ENCODE measurements at places on chromosomes 4 and X.

- DNase-seq: no peak
Observed at GRCh38 chrX:2677764-2678163, 13.3 kb upstream of the CD99 start.

GRCh38 chrX:154775419-154776349 lies 13.0 kb downstream of the DKC1 start:
- no peak for DNase-seq

DNA sequence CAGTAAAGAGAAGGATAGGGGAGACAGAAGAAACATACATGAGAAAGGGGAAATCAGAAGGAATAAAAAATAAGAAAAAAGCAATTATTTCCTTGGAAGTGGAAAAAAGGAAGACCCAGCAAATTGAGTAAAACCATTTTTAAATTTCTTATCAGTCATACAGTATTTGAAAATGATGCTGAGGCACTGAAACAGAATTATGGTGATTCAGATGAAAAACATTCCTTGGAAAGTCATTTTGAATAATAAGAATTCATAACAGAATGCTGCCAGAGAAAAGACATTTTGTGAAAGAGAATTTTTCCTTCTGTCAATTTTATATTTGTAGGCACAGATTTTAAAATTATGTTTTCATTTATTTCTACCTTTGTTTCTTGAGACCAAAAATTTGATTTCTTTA lies 895.5 kb upstream of the EPHA5 start:
- no peak for DNase-seq

- no peak for DNase-seq
Observed at GRCh38 chr4:41418444-41418843, 119.5 kb upstream of the LIMCH1 start.

DNA sequence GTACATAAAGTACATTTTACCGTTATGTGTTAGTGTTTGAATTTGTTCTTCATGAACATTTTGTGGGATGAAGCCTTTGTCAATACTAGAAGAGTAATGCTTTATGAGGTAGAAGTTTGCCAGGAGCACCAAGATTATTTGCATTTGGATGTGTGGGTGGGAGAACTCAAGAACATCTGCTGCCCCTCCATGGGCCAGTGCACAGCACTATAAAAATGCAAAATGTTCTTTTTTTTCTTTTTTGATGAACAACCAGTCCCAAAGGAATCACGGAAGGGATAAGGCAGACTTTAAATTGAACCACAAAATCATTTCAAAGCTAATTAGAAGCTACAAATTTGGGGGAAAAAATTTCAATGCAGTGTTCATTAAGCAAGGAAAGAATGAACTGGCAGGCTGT lies 300.3 kb upstream of the NWD2 start:
- no peak for DNase-seq

DNA sequence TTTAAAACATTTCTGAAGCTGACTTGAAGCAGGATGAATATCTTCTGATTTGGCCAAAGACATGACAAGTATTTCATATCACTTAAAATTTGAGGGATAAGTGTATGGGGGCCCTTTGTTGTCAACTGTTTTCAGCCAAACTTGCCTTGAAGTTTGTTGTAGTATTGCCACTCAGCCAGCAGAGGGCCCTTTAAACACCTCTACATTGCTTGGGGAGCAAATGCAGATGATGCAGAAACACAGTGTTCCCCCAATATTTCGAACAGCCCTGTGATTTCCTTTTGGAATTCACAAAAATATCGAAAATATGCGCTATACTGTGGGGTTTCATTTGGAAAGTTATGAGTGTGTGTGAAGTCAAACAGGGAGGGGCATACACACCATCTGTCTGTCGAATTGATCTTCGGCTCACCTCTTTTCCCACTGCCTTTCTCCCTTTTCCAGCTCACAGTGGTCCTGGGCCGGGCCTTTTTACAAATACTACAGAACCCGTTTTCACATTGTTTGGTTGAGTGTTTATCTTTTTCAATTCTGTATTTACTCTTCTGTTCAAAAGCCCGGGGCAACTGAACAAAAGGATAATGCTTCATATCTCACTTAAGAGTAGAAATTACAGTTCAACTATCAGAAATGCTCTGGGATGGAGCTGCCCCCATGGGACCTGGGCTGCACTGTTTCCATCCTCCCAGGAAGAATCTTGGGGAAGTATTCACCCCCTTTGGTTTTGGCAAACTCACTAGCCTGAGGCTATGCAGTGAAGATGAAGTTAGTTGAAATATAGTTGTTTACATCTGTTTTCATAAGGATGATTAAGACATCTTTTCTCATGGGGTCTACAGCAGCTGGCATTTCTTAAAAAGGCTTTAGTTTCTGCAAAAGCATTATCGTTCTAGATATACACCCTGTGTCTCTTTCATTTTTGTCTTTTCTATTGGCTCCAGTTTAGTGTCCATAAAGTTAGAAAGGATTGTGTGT lies 137.6 kb downstream of the EGF start:
- DNase-seq: no peak

- no peak for DNase-seq
Observed at GRCh38 chrX:153494061-153494460, 719 bp upstream of the BGN start.

- no peak for DNase-seq
Observed at GRCh38 chr4:108166441-108167315, 2.1 kb downstream of the LEF1 start.

GRCh38 chr4:185672618-185673017 lies 137.3 kb upstream of the PDLIM3 start:
- no peak for DNase-seq

- DNase-seq: no peak
Observed at GRCh38 chr4:121256887-121257466, 92.9 kb upstream of the TNIP3 start.

GRCh38 chrX:19673375-19674040 lies 158.2 kb upstream of the MAP3K15 start:
- no peak for DNase-seq

GRCh38 chrX:123408821-123409737 lies 225.0 kb downstream of the GRIA3 start:
- DNase-seq: no peak

DNA sequence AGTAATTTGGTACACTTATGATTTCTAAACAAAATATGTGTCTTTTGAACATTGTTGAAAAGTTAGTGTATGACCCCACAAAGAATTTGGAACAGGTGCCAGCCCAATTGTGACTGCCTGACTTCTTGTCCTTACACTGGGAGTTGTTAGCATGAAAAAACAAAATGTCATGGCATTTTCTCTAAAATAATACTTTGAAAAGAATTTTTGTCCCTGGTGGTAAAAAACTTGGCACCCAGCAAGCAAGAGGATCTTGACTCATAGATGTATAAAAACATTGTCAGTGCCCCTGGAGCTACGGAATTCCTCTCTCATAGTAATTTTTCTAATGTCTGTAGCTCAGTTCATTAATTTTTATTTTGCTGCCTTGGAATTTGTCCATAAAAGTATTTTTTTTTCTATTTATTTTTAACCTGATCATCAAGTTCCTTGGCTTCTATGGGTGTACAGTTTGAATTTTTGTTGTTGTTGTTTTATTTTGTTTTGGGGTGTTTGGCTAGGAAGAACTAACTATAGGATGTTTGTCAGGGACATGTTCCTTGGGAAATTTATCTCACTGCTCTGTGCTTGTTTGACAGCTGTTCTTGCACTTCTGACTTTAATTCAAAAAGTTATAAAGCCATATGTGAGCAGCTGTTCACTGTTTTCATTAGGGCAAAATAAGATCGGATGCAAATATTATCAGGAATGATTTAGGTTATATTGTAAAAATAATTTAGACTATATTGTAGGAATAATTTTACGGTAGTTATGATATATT lies 95.4 kb upstream of the NUDT6 start:
- DNase-seq: no peak

GRCh38 chr4:48906206-48907173 lies at the start of gene OCIAD2:
Gene OCIAD2, minus strand, starts transcription at chr4:48906774. Its CDS starts 2,225 bp downstream, at chr4:48904549.
- DNase-seq: peak; percentile 74

GRCh38 chr4:3229328-3229727 lies 19.6 kb upstream of the MSANTD1 start:
- no peak for DNase-seq

GRCh38 chr4:6873291-6873690 lies 36.3 kb upstream of the TBC1D14 start:
- DNase-seq: no peak

GRCh38 chr4:80705311-80705710 lies 325.2 kb upstream of the BMP3 start:
- DNase-seq: no peak

DNA sequence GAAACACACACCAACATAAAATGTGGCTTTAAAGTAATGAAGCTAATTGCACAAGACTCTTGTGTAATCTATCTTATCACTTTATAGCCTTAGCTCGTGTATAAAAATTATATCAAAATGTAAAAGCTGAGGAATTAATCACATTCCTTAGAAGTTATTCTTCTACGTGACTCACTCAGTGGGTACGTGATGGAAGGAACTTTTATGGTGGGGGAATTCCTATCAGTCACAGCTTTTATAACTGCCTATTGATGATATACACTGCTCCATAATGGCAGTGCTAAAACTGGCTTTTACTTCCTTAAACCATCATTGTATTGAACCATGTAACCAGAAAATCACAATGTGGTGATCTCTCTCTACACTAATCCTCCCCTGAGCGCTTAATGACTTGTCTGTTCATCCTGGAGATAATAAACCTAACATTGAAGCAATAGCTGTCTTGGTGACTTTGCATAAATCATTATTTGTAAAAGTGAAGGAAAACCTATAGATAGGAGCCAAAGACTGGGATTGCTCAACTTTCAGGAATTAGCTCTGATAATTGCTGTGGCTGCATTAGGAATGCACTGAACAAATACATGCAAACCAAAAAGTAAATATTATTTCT lies 276.7 kb downstream of the GBA3 start:
- DNase-seq: no peak

DNA sequence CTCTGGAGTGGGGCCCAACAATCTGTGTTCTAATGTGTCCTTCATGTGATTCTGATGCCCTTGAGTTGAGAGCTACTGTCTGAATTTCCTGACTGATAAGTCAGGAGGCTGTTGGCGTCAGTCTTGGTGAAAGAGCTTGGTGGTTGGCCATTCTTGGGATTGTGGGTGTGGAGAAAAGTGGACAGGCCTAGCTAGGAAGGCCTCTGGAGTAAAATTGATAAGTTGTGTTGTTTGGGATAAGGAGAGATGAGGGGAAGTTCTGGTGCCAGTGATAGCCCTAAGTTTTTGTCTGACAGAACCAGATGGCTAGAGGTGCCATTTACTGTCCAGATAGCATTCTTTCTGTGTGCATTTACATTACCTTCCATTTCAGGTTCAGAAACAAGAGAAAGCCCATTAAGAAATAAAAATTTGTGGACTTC lies 11.7 kb downstream of the NSD2 start:
- DNase-seq: no peak

GRCh38 chr4:175705407-175705806 lies 106.7 kb downstream of the GPM6A start:
- no peak for DNase-seq

DNA sequence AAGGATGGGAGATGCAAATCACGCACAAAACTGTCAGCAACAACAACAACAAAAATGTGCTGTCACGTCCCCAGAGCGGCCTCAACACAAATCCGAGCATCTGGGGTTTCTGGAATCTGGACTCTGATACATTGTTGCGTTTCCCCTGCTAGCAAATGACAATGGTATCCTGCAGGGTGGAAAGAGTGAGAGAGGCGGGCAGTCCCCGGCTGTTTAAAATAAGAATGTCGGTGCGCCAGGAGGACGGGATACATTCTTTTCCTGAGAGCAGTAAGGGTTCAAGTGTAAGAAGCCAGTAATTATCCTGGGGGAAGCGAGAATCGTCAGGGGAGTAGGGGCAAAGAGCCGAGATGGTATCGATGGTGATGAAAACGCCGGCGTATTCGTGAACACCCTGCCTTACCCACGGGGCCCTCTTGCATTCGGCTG lies 310.2 kb downstream of the ASMT start:
- no peak for DNase-seq

- DNase-seq: no peak
Observed at GRCh38 chr4:146762016-146762415, 123.3 kb downstream of the POU4F2 start.

DNA sequence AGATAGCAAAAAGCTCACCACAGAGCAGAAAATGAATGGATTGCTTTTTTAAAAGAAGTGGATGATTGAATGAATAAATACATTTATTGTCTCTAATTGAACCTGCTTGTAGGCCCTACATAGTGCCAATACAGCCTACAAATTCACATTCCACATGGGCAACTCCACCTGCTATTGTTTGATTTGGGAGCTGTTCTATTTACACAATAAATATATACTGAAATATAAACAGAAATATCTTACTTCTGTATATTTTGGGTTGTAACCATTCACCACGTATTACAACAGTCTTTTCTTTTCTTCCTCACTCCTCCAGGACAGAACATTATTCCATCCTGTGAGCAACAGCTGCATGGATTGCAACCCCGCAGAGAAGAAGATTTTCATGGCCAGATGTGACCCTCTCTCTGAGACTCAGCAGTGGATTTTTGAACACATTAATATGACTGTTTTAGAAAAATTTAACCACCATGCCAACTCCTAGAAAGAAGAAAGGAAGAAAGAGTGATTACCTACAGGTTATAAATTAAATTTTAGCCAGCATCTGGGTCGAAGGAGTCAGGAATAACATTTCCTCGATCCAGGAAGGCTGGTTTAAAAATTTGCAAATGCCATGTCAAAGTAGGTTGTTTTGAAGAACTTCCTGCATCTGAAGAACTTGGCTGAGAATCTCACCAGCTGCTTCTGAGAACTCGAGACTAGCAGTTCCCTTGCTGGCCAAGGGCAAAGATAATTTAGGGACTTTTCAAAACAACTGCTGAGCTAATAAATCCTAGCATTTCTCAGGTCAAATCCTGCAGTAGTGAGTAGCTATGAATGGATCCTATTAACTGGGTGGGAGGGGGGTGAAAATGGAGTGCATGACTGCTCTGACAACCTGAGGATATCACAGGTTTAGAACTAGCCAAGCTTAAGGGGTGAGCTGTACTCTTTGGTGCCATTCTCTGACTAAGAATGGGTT lies 128.7 kb upstream of the GALNT7 start:
- no peak for DNase-seq

GRCh38 chr4:37279894-37280592 lies 35.5 kb downstream of the NWD2 start:
- no peak for DNase-seq

GRCh38 chrX:136768469-136769084 lies 12.2 kb downstream of the ARHGEF6 start:
- DNase-seq: peak; percentile 43

- no peak for DNase-seq
Observed at GRCh38 chrX:45166781-45167180, 33.9 kb downstream of the DIPK2B start.

DNA sequence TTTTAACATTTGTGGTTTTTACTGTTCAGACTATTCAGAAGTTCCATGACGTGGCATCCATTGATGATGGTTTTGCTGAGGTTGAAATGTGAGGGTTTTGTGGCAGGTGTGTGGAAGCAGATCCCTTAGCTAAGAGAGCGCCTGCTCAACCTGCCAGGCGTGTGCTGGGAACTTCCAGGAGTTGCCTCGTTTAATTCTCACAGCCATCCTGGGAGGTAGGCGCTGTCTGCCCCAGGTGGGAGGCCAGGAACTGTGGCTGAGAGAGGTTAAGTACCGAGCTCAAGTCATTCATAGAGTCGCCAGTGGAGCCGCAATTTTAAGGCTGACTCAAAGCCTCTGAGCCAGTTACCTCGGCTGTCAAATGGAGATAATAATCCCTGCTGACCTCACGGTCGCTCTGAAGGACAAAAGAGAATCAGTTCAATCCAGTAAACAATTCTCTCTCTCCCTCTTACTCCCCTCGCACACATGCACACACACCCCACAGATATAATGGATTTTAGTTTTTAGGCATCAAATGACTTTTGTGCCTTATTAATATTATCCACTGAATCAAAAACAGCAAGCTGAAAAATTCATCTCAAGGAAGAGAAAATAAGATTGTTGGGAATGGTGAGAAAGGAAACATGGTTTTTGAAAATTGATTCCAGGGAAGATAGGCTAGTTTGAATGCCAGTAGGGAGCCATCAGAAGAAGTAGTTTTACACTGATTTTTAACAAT lies 171.3 kb downstream of the PTTG2 start:
- DNase-seq: peak; percentile 72

All from T-helper 22 cell (primary cell).